Activated CD8-positive, alpha-beta memory T cell treated with anti-CD3 and anti-CD28 coated beads for 1 hour (primary cell): ENCODE measurements at places on chromosomes 6 and 20.

DNA sequence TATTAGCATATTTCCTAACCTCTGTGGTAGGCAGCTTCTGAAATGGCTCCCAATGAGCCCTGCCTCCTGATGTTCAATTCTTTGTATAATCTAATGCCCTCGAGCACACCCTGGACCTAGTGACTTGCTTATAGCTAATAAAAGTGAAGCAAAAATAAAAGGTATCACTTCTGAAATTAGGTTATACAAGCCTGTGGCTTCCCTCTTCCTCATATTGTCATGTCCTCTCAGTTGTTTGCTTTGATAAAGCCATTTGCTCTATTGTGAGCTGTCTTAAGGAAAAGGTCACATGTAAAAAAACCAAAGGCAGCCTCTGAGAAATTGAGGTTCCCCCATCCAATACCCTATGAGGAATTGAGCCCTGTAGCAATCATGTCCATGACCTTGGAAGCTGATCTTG, 442.1 kb upstream of the ADGRB3 start:
- no peak for DNase-seq

DNA sequence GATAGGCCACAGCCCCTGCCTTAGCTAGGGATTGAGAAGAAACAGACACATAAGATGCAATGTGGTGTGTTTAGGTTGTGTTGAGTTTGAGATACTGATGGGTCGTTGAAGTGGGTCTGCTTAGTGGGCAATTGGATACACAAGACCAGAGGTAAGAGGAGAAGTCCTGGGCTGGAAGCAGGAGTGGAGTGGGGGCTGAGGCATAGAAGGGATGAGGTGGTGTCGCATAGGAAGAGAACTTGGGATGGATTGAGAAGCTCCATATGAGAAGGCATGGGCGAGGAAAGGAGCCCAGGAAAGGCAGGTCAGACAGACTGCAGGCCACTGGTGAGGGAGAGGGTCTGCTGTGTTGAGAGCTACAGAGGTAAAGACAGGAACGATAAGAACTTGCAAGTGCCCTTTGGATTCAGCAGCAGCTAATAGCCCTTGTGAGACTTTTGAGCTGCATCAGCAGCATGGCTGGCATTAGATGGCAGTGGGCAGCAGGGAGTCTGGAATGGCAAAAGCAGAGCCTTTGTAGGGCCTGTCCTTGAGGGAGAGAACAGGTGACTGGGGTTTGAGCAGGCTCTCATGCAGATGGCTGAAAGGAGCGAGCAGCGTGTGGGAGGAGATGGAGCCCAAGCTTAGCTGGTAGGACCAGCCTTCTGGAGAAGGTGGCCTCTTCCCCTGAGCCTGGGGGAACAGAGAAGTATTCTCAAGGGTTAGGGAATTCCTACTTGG, 33.2 kb downstream of the PLCG1 start:
- no peak for DNase-seq

DNA sequence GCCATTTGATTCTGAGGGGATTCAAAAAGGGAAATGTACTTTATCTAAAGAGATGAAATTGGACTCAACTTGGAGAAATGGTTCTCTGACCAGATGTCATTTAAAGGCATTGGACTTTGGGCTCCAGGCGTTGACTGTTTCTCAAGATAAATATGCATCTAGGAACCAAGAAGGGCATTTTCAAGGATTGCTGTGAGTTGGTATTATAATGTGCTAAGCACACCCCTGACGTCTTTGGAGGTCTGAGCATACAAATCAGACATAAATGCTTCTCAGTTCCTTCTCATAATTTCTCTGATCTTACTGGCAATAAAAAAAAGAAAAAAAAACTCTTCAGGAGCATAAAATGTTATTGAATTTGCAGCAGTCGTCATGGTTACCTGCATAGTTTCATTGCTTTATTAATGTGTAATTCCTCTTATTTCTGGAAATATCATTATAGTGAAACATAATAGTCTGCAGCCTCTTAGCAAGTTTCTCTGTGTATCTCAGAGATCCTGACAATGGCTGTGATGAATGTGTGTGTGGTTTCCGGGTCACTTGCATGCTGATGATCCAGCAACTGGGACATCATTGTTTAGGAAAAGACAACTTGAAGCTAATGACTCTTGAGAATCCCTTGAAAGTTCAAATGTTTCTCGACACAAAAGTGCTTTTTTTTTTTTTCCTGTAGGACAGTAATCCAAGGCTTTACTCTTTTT, 136.0 kb downstream of the AIG1 start:
- DNase-seq, result no peak

DNA sequence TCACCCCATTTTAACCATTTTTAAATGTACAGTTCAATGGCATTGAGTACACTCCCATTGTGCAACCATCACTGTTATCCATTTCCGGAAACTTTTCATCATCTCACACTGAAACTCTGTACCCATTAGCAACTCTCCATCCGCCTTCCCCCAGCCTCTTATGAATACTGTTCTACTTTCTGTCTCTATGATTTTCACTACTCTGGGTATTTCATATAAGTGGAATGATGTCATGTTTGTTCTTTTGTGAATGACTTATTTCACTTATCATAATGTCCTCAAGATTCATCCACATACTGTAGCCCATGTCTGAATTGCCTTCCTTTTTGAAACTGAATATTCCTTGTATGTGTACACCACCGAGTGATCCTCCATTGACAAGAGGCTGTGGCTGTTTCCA, 92.9 kb upstream of the TOX2 start:
- DNase-seq, result no peak

GRCh38 chr6:45965007-45965406, 50.7 kb downstream of the CLIC5 start:
- no peak for DNase-seq

DNA sequence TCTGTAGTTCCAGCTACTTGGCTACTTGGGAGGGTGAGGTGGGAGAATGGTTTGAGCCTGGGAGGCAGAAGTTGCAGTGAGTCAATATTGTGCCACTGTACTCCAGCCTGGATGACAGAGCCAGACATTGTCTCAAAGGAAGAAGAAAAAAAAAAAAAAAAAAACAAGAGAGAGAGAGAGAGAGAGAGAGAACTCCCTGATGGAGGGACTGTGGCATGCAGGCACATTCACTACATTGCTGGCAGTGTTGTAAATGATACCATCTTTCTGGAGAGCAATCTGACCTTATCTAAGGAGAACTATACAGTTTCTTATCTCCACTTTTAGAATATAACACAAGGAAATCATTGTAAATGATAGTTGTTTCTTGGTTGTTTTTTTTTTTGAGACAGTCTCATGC, 85.1 kb downstream of the MDN1 start:
- DNase-seq, result no peak

GRCh38 chr20:54103762-54104600, 33.6 kb upstream of the BCAS1 start:
- DNase-seq, result no peak

DNA sequence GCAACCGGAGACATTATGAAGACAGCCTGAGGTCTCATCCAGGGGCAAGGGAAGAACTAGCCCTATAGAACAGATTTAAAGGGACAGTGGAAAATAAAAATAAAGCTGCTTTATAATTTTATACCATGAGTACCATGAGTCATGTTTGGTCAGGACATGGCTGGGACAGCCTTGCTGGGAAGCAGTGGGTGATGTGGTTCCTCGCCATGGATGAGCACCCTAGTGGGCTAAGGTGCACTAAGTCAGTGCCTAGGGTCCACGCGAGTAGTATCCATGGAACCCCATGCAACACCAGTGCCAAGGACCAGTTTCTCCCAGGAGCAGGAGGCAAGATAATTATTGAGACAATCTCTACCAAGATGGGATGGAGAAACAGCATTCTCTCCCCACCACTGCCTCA, 33.4 kb upstream of the ELMO2 start:
- no peak for DNase-seq
